ENCODE measurements at places on chromosomes 7 and 10.

DNA sequence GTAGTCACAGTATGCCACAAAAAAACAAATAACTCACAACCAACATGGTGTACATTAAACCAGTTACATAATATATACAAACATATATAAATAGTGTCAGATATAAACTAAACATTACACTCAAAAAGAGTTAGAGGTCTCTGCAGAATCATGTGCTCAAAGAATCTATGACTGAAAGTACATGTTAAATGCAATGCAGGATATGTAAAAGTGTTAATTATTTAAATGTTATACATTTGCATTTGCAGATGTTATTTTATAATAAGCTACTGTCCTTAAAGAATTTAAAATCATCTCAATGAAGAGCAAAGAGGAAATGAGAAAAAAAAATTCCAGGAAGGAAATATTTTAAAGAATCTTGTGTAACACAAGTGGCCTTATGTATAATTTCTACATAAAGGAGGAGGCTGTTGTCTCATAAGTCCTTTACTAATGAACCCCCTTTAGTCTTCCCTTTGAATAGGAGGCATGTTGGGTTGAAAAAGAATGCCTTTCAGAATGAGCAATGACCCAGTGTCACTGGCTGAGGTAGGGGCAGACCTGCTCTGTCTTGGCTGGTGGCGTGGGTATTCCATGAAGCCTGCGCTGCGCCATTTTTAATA, 148.9 kb downstream of the ITGA8 start:
- no peak for DNase-seq

- DNase-seq = peak; percentile 55
Observed at GRCh38 chr7:157460721-157461120, 123.9 kb downstream of the DNAJB6 start.

GRCh38 chr10:91198781-91199180, 21.7 kb upstream of the PCGF5 start:
- DNase-seq = no peak

GRCh38 chr7:45173596-45174327, 16.2 kb downstream of the RAMP3 start:
- DNase-seq = peak; percentile 35

- peak; percentile 37 for DNase-seq
Observed at GRCh38 chr10:132685101-132685891, 100.7 kb downstream of the NKX6-2 start.

GRCh38 chr10:110226543-110226925, 19.1 kb downstream of the MXI1 start:
- DNase-seq = peak; percentile 95

GRCh38 chr10:49384268-49384953, 11.5 kb downstream of the DRGX start:
- peak; percentile 54 for DNase-seq

DNA sequence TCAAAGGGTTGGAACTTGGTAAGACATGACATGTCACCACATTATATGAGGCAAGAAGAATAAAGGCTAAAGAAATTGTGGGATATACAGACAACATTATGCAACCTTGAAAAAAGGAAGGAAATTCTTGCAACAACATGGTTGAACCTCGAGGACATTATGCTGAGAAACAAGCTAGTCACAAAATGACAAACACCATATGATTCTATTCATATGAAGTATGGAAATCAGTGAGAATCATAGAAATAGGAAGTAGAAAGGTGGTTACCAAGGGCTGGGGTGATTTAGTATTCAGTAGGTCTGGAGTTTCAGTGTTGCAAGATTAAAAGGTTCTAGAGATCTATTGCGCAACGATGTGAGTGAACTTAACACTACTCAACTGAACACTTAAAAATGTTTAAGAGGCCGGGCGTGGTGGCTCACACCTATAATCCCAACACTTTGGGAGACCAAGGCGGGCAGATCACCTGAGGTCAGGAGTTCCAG, 126.9 kb upstream of the TBX20 start:
- DNase-seq = no peak

DNA sequence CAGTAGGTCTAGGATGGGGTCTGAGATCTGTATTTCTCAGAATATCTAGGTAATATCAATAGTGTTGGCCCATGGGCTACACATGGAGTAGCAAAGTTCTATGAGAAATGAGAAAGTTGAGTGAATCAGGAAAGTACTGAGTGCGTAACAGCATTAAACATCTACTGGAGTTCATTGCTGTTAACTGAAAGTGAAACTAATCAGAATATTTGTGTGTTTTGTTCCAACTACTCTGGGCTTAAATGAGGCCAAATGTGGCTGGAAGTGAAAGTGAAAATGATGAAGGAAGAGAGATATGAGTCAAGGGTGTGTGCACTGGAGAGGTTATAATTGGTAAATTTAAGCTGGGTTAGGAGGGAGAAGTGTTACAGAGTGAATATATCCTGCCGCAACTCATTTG, 46.5 kb downstream of the TMEM106B start:
- DNase-seq = no peak

DNA sequence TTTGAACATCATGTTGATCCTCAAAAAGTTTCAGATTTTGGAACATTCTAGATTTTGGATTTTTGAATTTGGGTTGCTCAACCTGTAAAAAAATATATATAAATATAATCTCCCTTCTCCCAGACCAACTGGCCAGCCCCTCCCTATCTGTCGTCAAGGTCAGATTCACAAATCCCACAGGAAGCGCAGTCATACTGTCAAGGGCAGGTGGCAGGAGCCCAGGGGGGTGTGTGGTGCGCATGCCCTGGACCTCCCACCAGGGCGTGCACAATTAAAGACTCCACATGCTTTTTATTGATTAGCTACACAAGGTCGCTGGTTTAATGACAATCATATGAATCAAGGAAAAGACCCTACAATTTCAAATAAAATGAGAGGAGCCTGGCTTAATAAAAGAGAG, 77.0 kb upstream of the EEPD1 start:
- DNase-seq = no peak

- DNase-seq = no peak
Observed at GRCh38 chr7:107953265-107953923, 49.6 kb downstream of the LAMB1 start.

- no peak for DNase-seq
Observed at GRCh38 chr7:83836028-83836427, 187.1 kb upstream of the SEMA3E start.

- no peak for DNase-seq
Observed at GRCh38 chr10:42950606-42951485, 126.0 kb upstream of the RET start.

DNA sequence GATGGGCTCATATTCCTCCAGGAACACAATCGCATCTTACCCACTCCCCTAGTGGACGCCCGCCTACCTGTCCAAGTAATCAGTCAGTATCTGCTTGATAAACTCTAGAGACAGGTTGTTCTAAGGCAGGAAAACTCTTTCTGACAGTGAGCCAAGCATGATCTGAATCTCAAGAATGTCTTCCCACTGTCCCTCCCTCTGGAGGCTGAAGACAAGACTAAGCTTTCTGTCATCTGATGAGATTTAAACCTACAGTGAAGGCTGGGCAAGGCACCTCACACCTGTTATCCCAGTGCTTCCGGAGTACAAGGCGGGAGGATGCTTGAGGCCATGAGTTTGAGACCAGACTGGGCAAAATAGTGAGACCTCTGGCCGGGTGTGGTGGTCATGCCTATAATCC, 586.6 kb downstream of the GALNT17 start:
- DNase-seq = no peak

- no peak for DNase-seq
Observed at GRCh38 chr7:78127009-78127408, 328.4 kb downstream of the PHTF2 start.

DNA sequence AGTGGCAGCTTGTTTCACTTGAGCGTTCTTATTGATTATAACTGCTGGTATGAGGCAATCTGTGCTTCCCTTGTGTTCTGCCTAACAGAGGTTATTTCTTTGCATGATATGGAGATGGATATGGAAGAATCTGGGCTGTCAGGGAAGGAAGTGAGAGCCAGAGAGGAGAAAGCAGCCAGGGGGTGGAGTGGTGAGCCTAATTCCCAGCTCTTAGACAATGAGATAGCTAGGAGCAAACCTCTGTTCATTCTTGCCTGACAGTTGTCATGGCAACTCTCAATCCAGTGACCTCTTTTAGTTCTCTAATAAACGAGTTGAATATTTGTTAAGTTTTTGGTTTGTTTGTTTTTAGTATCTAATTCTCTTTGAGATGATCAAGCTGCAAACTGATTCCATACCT, 214.3 kb downstream of the NRG3 start:
- DNase-seq = no peak

DNA sequence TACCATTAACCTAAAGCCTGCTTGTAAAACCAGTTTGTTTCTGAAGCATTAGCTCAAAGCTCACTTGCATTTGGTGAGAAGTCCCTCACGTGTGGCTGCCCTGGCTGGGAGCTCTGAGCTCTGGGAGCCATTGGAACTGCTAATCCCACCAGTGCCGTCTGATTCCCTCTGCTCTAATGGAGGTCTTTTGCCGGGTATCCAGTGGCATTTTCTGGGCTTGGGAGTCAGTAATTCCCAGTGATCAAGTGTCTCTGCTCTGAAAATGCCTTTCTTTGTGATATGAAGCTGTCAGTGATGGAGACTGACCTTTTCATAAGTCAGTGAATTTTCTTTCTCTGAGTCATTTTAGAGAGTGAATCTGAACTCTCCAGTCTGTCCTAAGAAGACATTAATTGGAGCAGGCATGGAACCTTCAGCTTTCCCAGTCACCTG, 36.9 kb upstream of the FAM20C start:
- DNase-seq = no peak

DNA sequence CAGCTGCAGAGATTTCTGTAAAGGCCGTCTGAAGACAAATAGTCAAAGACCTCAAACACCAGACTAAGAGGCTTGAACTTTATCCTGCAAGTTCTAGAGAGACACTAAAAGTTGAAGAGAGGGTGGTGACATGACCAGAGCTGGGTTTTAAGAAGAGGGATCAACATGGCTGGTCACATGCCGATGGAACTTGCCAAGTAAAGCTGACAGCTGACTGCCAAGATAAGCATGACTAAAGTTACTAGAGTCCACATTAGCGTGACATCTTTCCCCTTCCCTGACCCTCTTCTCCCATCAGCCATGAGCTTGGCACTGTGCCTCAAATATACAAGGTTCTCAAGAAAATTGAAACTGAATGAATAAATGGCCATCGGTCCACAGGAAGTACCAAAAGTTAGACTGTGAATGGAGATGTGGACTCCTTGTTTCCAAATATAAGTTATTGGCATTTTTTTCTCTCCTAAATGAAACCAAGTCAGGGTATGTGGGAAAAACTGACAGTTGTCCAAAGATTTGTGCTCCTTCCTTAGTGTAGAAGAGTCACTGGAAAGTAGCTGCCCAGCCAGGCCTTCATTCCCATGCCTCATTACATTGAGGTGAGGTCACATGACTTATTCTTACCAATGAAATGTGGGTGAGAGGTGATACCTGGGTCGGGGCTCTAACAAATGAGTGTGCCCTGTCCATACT, 24.5 kb downstream of the XPNPEP1 start:
- no peak for DNase-seq

DNA sequence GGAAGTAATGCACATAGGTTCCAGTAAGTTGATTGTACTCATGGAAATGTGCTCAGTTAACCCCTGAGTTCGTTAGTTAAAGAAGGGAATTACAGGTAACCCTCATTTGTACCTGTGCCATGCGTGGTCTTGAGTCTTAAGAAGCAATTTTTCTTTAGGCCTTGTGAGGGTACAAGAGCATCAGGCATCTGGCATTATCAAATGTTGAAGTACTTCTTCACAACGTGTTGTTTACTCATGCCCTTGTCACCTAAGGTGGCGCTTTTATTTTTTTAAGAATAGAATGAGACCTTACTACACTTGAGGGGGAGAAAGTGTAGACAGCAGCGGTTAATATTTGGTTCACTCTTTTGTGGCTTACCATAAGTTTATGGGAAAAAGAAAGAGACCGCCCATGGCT, 167.1 kb downstream of the VTI1A start:
- no peak for DNase-seq

- DNase-seq = no peak
Observed at GRCh38 chr10:92470026-92470425, 103.9 kb downstream of the IDE start.

DNA sequence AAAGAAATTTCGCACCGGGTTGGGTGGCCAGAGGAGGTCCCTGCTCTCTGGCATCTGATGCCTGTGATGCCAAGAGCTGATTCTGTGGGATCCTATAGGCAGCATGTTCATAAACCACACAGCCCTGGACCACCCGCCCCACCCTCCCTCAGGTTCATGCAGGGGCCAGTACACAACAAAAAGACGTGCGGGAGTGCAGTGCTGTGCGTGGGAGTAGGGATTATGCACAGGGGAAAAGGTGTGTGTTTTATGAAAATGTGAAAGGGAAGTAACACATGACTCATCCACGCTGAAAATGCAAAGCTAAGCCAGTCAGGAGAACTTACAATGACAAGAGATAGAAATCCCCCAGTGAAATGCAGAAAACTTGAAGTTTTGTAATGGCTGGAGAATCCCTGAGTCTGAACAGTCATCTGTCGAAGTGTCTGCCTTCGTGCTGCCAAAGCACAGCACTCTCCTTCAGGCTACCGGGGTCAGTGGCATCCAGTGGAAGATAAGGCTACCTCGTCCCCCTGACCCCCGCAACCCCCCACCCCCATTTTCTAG, 1.1 kb downstream of the KIAA1217 start:
- no peak for DNase-seq

GRCh38 chr7:141676618-141677017, 25.3 kb downstream of the DENND11 start:
- no peak for DNase-seq

GRCh38 chr10:78579995-78580394, 488.8 kb upstream of the ZMIZ1 start:
- no peak for DNase-seq

- no peak for DNase-seq
Observed at GRCh38 chr7:74199551-74200355, 10.1 kb upstream of the LAT2 start.

DNA sequence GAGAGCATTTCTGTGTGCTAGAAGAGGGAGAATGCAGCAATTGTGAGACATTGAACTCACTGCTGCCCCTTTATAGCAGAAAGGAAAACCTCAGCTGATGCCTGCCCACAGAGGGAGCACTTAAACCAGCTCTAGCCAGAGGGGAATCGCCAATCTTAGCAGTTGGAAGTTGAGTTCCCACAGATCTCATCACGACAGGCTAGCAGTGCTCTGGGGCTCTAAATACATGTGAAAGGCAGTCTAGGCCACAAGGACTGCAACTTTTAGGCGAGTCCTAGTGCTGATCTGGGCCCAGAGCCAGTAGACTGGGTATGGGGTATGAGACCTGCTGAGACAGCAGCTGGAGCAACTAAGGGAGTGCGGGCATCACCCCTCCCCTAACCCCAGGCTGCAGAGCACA, 25.2 kb upstream of the PRR15 start:
- DNase-seq = no peak

DNA sequence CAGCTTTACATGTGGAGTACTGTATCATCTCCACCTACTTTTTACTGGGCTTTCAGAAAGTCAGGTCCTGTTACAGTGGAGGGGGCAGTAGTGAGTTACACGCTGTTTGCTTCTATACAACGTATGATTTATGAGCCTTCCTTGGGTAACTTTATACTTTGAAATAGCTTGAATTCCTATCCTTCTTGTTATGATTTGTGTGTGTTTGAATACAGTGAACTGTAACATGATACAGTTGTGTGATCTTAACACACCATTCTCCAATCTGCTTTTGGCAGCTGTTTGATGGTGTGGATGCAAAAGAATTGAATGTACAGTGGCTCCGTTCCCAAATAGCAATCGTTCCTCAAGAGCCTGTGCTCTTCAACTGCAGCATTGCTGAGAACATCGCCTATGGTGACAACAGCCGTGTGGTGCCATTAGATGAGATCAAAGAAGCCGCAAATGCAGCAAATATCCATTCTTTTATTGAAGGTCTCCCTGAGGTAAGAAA, 41.7 kb downstream of the SP8 start:
- DNase-seq = no peak

- DNase-seq = no peak
Observed at GRCh38 chr7:4249241-4249640, 432.9 kb upstream of the FOXK1 start.

All from suprapubic skin (tissue), 4 donors.